Stimulated activated CD8-positive, alpha-beta memory T cell treated with anti-CD3 and anti-CD28 coated beads, Interleukin-15, amount 100 ng/mL, for 1 hour (primary cell): ENCODE measurements at places on chromosomes 16 and 17.

GRCh38 chr17:46928467-46929261 lies 5.7 kb downstream of the GOSR2 start:
- no peak for DNase-seq

DNA sequence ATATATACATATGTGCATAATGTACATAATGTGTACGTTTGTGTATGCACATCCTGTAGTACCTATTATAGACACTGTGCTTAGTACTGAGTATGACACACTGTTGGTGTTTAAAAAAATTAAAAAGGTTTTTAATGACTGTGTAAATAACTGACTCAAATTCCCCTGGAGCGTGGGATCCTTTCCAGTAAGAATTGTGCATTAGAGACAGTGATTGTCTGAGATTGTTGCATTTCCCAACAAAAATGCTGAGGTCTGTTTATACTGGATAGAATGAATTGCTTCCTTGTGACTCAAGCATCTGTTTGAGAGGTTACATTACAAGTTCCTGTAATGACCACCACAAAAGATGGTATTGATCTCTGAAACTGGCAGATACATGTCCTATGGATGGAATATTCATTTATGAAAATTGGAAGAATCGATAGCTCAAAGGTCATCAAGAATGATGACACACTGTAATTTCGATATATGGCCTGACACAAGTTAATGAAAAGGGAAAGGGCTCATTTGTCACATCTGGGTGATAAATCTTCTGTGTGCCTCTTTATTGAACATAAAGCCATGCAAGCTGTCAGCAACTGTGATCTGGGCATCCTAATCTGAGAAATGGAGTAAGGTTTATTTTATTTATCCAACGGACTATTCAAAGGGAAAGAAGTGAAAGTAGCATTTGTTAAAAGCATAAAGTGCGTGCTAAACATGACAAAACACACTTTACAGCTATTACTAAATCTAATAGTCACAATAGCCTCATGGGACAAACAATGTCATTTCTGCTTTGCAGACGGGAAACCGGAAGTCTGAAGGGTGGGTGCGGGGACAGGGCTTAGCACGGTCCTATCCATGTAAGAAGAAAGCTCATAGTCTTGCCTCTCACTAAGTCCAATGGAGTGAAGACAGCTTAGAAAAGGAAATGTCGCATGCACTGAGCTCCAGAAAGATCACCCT lies 228.8 kb downstream of the CDH11 start:
- no peak for DNase-seq

DNA sequence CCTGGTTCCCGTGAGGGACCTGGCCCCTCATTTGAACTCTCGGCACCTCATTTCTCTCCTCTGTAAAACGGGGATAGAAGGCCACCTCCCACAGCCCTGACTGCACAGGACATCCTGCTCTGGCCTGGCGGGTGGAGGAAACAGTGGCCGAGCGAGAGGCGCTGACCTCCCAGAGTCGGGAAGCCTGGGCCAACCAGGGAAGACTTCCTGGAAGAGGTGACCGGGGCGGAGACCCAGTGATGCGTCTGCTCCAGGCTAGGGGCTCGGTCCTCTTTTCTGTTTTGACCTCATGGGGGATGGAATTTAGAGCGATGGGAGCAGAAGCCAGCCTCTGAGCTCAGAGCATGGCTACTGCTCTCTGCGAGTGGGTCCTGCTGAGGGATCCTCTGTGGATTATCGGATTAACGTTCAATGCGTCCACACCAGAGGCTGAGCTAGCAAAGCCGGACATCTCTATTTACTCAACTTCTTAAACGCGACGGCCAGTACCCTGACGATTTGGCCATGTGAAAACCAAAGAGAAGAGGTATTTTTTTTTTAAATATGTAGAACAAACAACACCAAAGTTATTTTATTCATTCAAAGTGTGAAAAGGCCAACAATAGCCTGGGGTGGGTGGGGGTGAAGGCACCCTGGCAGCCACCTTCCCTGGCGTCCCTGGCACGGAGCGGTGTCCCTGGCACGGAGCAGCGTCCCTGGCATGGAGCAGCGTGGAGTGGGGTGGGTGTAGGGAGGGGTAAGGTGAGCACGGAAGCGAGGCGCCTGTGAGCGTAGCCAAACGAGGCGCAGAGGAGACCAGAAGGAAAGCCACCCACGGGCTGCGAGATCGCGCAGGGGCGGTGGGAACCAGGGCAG lies 9.2 kb upstream of the MSLN start:
- no peak for DNase-seq

DNA sequence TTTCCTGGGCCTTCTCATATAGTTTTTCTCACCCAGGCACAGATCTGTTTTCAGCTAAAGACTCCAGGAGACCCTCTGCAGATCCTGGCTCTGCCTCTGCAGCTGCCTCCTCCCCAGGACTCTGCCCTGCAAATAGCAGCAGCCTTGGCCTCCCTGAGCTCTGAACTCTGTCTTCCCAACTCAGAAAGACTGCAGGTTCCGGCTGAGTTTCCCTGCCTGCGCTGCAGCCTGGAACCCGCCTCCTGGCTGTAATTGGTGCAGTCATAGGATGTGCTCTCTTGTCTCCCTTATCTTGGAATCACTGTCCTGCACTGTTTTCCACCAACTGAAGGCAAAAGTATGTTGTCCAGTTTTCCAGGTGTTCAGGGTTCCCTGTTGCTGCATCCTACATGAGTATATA lies 14.3 kb upstream of the DNASE1 start:
- DNase-seq: no peak

DNA sequence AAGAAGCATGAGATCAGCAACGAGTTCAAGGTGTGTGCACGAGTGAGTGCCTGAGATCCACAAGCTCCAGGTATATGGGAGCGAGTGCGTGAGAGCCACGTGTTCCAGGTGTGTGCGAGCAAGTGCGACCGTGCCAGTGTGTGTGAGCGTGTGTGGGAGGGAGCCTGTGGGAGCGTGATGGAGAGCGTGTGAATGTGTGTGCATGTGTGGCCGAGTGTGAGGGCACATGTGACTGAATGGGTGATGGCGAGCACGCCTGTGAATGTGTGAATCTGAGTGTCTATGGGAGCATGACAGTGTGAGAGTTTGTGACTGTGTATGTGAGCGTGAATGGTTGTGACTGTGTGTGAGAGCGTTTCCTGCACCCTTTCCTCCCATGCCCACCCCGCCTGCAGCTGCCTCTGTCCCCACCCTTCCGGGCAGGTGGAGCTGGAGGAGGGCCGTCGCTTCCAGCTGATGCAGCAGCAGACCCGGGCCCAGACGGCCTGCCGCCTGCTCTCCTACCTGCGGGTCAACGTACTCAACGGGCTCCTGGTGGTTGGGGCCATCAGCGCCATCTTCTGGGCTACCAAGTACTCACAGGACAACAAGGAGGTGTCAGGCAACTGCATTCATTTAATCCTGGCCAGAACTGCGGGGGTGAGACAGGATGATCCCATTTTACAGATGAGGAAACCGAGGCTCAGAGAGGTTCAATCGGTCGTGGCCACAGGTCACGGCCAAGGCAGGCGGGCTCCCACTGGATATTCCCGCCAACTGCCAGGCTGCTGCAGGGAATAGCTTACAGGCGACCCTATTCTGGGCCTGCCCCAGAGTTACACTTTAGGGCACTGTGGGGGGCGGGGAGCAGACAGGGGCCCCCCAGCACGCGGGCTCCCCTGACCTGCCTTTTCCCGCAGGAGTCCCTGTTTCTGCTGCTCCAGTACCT lies 3.7 kb downstream of the TMC8 start:
- DNase-seq: peak; percentile 58

DNA sequence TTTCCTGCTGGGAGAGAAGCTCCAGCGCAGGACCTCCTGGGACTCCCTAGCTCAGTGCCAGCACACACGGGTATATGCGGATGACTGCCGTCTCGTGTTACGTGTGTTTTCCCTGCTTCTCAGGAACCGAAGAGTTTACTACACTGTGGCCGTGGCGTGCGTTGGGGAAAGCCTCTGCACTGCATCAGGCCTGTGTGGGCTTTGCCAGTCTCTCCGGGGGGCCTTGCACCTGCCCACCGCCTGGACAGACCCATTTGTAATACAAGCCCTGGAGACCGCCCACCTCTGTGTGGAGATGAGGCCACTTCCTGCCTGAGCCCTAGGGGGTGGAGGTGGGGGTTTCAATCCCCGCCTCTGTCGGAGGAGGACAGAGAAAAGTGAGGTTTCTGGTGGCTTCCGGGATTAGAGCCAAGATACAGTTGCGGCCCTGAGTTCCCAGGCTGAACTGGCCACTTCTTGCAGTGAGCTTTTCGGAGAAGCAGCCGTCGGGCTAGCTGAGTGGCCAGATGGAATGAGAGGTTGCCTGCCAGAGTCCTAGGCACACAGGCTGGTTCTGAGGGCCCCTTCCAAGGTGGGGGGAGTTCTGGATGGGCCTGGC lies 43.4 kb upstream of the GSE1 start:
- no peak for DNase-seq

DNA sequence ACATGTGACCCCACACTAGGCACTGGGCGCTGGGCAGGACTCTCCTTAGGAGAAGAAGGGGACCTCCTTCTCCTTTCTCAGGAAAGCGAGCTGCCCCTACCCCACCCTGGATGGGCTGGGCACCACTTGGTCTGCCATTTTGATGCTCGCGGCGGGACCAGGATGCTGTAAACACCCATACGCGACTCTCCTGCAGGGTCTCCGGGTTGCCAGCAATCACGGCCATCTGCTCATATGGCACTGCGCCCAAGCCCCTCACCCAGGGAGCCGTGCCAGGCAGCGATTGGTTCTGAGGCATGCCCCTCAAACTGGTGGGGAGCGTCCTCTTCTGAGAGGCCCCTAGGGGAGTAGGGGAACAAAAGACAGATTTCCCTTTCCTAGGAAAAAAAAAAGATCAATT lies 99.0 kb downstream of the C16orf78 start:
- DNase-seq: no peak

DNA sequence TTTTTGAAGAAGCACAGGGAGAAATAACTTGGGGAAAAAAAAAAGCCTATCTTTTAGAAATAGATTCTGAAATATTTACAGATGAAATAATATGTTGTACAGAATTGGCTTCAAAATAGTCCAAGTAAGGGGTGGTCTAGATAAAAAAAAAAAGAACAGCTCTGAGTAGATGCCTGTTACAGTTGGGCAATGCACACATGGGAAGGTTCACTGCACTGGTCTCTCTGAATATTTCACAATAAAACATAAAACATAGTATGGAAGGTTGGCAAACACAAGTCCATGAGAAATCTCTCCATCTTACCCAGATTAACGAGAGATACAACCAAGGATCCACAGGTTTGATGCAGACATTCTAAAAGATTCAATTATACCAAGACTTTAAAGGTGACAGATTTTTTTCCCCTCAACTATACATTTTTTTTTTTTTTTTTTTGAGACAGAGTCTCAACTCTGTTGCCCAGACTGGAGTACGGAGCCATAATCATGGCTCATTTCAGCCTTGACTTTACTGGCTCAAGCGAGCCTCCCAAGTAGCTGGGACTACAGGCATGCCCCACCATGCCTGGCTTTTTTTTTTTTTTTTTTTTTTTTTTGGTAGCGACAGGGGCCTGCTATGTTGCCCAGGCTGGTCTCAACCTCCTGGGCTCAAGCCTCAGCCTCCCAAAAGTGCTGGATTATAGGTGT lies 58.0 kb downstream of the KANSL1 start:
- DNase-seq: no peak

DNA sequence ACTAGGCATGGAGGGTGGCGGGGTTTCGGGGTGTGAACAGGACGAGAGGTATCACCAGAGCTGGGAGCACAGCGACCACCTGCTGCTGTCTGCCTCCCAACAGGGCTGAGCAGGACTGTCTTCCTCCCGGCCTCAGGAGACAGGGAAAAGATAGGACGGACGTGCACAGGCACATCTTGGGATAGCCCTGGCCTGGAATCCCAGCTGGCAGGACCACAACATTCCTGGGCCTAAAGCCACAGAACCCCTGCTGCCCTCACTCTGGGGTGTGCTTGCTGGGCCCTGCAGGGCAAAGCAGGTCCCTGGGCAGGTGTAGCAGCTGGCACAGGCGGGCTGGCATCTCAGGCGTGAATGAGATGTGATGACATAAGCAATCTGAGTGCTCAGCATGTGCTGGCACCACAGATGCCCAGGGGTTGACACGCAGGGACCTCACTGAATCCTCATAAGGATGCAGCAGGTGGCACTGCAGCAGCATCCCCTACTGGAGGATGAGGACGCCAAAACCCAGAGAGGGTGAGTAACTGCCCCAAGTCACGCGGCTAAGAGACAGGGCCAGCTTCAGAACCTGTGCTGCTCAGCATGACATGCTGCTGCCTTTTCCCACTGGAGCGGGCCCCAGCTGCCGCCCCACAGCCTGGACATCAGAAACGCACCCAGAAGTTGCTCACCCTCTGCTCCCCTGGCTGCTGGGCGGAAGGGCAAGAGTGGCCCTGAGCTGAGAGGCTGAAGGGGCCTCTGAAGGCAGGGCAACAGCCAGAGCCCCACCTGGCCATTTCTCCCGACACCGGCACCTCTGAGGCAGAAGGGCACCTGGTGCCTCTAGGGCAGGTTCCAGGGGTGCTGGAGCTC lies 7.1 kb downstream of the CORO7 start:
- DNase-seq: no peak

- no peak for DNase-seq
Observed at GRCh38 chr16:73483934-73484711, 436.2 kb upstream of the ZFHX3 start.

DNA sequence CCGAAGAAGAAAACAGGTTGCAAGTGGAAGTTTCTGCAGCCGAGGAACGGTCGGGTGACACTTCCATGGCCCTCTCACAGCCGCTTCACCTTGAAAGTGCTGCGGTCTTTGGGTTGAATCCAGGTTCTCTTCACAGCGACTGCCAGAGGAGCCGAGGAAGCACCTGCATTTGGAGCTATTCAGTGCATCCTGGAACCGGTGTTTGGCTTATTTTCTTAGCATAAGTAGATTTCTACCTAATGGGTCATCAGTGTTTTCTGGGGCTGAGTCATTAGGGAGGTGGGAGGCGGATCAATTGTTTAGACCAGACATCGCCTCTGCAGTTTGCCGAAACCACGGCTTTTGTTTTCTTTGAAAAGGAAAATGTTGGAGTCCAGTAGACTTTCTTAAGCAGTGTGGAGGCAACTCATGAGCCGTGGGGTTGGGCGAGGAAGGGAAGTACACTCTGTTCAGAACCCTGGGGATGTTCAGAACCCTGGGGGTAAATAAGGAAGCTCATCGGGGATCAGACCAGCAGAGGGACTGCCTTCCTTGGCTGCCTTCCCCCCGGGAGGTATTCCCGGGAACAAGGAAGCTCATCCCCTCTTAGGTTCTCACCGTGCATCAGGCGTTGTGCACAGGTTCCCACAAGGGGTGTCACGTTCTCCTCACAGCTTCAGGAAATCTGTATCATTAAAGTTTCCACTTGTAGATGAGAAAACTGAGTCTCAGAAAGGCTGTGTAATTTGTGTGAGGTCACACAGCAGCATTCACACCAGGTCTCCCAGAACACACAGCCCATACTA lies 361.5 kb downstream of the SNX29 start:
- no peak for DNase-seq

DNA sequence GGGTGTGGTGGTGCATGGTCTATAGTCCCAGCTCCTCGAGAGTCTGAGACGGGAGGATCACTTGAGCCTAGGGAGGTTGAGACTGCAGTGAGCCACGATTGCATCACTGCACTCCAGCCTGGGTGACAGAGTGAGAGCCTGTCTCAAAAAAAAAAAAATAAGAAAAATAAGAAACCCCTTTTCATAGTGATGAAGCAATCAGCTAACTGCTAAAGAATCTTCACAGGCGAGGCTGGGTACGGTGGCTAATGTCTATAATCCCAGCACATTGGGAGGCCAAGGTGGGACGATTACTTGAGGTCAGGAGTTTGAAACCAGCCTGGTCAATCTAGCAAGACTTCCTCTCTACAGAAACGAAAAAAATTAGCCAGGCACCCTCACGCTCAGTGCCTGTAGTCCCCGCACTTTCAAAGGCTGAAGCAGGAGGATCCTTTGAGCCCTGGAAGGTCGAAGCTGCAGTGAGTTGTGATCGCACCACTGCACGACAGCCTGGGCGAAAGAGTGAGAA lies 760 bp downstream of the SLFN12L start:
- DNase-seq: no peak
